ENCODE measurements at places on chromosomes 1 and 21.

GRCh38 chr1:161217831-161218230 is 2.7 kb downstream of the FCER1G start:
- no peak for DNase-seq

DNA sequence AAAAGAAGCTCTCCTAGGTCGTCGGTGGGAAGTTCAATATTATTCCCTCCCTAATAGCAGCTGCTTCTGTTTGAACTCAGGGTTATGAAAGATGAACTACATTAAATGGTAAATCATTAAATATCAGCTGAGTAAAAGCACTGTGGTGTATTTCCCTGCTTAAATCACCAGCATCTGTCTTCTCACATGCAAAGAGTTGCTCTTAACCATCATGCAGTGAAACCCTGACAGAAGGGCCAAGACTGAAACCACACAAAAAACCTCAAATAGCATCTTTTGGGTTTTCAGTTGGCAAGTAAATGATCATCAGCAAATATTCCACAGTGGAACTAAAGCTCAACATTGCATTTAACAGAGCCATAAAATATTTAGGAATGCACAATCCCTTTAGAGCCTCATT is 380.0 kb upstream of the ADGRL2 start:
- no peak for DNase-seq

DNA sequence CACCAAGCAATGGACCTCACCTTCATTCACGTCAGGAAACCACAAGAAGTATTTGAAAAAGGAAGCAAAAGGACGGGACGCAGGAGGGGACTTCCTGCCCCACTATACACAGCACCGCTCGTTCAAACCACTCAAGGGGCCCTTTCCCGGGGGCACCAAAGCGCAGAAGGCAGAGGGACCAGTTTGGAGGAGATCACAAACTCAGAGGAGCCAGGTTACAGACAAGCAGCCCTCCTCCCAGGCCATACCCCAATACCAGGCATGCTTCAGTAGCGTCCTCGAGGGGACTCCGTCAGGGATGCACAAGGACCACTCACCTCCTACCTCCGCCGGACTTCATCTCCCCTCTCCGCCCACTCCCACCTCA is 685 bp downstream of the CRTC2 start:
- DNase-seq = no peak

GRCh38 chr1:200971955-200972711 is 51.4 kb downstream of the KIF21B start:
- peak; percentile 43 for DNase-seq

DNA sequence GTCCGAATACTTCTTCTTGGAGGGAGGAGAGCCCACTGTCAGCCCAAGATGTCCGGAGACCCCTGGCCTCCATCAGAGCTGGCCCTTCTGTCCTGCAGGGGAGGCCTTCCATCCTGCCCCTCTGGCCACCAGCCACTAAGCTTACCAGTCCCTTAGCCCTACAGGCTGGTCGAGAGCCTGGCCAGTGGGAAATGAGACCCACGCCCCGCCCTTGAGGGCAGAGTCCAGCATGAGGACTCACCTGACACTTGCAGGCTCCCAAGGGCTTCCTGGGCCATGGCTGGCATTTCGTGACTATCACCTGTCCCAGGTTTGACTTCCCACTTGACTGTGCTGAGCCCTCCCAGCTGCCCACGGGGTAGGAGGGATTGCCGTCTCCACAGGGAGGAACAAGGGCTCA is 361.8 kb upstream of the VAMP3 start:
- no peak for DNase-seq

All from activated CD4-positive, alpha-beta T cell treated with anti-CD3 and anti-CD28 coated beads for 24 hours (primary cell).